GM23248 (cell line): ENCODE measurements at places on chromosomes 4 and X.
A peak's percentile ranks its signal among the peaks of the same experiment; 100 is the strongest.

DNA sequence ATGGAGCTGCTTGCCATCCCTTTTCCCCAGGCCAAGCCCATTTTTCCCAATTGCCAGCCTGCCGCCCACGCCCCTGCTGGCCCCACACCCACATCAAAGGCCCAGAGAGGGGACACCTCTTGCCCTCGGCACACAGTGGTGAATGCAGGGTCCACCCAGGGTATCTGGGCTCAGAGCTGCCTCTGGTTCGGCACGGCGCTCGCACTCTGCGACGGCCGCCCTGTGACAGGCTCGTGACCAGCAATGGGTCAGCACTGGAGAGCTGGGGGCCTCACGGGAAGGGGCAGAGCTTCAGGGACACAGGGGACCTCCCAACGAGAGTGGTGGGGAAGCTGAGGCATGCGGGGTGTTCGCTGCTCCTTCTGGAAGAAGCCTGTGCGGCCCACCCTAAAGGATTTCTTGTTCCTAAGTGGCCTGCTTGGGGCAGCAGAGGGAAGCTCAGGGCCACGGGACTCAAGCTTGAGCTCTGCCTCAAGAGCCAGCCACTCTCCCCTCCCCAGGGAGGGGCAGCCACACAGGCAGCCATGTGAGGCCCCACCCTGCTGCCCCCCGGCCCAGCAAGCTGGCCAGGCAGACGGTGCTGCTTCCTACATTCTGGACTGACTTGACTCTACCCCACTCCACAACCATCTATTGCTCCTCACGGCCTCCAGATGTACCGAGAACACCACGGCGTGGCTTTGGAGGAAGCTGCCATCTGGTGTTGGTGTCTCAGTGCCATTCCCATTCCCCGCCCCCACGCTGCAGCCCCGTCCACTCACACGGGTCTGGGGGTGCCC, 73.7 kb downstream of the ABLIM2 start:
- no peak for DNase-seq

DNA sequence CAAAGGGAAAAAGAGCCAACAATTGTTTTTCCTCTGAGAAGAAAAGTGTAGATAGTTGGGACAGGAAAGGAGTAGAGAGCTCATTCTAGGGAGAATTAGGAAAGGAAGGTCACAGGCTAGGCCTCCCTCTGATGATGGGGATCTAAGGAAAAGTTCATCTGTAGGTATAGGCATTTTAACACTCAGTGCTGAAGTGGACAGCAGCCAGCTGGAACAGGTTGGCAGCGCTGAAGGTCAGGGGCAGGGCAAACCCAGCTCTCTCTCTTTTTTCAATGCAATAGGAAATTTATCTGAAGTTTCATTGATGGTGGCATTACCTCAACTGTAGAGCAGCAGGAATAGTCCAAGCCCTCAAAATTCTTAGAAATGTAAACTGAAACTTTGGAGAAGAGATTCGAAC, 98.5 kb upstream of the ETNPPL start:
- DNase-seq: peak; percentile 42

DNA sequence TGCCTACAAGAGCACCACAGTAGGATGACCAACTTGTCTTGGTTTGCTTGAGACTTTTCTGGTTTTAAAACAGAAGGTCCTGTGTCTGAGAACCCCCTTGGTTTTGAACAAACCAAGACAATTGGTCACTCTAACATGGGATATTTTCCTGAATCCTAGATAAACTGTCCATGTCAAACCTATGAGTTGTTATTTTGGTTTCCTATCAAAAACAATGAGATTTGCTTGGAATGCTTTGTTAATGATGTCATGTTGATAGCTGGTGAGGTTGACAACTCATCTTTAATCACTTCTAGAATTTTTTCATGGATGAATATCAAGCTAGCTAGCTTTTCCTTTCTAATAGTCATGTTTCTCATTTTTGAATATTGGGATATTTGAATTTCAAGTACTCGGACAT, 518.3 kb upstream of the ARX start:
- no peak for DNase-seq

DNA sequence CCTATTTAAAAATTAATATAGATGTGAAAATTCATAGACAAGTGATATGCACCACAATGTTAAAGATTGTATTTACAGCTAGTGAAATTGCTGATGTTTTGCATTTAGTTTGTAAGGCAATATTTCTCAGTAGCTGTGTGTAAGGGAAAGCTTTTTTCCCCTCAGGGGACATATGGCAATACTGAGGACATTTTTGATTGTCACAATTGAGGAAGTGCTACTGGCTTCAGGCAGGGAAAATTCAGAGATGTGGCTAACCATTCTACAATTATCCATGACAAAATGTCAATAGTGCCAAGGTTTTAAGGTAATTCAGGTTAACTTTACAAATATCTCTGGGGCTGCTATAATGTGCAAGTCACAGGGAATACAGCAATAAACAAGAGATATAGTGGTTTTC, 66.1 kb upstream of the IL15 start:
- no peak for DNase-seq

- no peak for DNase-seq
These were observed 27.6 kb downstream of the PHEX start for GRCh38 chrX:22059775-22060174.

DNA sequence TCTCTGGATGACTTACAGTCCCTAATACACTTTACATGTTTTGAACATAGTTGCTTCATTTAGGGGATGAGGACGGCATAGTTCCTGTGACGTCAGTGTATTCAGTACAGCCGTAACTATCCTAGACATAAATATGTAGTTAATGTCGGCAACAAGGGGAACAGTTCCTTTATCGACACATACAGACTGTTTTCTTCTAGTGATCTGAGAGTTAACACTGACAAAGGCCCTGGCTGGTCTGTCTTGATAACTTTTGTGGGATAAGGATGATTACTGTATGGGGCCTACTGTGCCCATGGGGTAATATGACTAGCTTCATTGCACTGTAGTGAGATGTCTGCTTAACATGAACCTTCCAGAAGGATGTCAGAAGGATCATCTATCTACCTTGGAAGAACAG, 131.2 kb downstream of the ZNF518B start:
- no peak for DNase-seq

DNA sequence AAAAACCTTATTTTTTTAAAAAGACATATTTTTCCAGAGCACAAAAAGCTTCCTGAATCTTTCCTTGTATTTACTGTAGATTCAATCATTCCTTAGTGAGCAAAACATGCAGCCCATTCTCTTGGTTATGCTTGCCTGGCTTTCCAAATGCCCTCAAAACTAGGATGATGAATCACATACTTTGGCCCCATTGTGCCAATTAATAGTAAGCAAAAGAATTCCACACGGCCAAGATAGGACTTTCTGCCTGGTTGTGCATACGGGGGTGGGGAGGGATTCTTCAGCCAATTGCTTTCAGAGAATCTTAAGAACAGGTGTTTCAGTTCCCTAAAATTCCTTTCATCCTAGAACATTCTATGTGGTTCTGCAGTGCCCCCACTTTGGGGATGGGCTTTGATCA, 7.0 kb downstream of the RAI2 start:
- DNase-seq: no peak

GRCh38 chr4:172963498-172964294, 204.9 kb upstream of the GALNT7 start:
- DNase-seq: no peak

GRCh38 chr4:159047478-159048165, 55.3 kb upstream of the RAPGEF2 start:
- DNase-seq: peak; percentile 2

- DNase-seq: no peak
These were observed 285.5 kb upstream of the ANKRD50 start for GRCh38 chr4:124997991-124998390.

- peak; percentile 70 for DNase-seq
These were observed 8.8 kb downstream of the INTU start for GRCh38 chr4:127641524-127641923.

DNA sequence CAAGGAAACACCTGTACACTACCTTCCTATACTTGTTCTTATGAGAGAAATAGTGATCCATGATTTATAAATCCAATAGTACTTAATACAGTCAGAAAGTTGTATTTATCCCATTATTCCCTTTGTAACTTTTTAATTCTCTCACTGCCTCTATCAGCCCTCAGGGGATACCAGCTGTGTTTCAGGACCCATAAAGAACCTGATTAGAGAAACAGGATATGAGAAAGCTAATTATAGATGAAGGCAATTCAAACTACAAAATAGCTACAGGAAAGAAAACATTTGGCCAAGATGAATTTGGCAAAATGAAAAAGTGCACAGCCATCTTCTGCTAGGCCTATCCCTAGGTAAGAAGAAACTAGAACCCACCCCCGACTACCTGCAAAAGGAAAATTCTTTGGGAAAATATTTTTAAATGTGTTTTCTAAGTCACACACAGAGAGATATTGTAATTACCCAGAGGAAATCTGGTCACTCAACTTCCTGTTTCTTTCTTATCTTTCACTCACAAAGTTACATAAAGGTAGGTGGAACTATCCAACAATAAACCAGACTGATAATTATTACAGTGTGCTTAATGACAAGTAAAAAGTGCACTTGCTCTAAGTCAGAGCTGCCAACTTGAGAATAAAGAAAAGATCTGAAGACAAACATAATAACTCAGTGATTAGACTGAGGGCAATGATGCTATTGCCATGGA, 836.5 kb upstream of the HTR2C start:
- no peak for DNase-seq

DNA sequence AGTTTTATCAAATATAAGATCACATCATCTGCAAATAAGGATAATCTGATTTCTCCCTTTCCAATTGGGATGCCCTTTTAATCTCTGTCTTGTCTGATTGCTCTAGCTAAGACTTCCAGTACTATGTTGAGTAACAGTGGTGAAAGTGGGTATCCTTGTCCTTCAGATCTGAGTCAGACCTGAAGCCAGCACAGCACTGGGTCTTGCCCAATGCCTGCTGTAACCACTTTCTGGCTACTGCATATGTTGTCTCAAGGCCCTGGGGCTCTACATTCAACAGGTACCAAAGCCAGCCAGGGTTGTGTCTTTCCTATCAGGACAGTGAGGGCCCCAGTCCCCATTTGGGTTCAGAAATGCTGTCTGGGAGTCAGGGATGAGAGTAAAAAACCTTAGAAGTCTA, 90.3 kb downstream of the CYSLTR1 start:
- DNase-seq: no peak

- DNase-seq: no peak
These were observed 77.7 kb downstream of the OPHN1 start for GRCh38 chrX:68355629-68355920.

DNA sequence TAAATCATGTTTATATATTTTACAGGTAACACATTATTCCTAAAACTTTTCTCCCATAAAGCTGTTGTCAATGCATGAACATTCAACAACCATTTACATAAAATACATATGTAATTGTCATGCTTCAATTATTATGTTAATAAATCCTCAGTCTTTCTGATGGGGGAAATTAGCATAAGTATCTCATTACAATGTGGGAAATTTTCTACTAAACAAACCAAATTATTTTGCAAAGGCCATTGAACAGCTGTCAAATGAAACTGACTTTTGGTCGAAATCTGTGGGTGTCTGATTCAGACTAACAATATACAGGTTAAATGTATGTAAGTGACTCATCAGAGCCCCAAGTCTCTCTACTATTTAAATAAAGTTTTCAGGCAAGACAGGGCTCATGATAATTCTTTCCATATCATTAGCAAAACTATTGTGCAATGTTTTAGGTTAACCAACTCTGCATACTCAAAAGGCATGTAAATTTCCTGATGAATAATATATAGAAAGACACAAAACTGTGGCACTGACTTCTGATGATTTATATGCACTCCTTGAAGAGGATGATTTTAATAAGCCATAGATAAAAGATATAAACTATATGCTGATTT, 795.3 kb upstream of the AADAT start:
- no peak for DNase-seq

DNA sequence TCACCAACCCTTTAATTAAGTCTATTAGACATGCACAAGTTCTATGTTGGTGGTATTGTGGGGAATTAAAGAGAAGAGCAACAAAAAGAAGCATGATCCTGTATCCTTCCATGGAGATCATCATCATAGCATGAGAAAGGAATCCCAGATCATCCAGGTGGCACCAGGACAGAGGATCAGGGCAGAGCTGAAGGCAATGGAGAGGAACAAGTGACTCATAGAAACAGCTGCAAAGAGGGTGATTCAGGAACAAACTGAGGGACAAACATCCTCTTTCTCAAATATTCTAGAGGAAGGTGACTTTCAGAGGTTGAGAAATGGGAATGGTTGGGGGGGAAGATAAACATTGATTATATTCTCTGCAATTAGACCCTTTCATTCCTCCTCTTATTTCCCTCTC, 105.5 kb upstream of the OTUD4 start:
- peak; percentile 83 for DNase-seq

GRCh38 chr4:80206521-80207171, 9.3 kb downstream of the PRDM8 start:
- no peak for DNase-seq

- no peak for DNase-seq
These were observed 144.9 kb downstream of the C4orf33 start for GRCh38 chr4:129240816-129241215.

- no peak for DNase-seq
These were observed 40.9 kb upstream of the EOLA2 start for GRCh38 chrX:149979126-149979644.

GRCh38 chr4:87498446-87498900, 30.7 kb downstream of the SPARCL1 start:
- DNase-seq: peak; percentile 66

DNA sequence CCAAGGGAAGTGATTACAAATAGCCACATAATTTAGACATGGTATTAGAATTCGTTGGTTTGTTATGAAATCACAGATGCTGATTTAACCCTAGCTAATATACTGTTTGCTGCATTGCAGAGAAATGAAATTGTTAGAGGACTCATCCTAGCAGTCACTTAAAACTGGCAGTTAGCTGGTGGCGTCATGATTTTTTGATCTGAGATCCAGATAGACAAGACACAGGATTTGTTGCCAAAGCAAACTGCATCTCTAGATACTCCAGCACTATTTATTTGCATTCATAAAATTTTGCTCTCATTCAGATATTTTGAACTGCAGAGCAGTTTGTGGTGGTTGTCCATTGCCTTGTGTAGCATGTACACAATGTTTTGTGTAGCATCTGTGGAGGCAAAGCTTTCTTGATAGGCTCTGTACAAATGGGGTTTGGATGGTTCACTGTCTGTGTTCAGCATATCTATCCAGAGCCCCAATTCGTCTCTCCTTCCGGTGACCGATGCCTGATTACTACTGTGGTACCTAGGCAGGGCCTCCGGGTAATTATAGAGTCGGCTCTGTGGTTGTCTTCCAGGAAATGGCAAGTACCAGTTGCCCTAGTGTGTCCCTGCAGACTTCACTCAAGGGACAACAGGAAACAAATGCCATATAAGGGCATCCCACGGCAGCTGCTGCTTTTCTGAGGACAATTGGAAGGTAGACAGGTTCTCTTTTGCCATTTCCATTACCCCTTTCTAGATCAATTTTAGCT, 30.1 kb upstream of the SPARCL1 start:
- no peak for DNase-seq

DNA sequence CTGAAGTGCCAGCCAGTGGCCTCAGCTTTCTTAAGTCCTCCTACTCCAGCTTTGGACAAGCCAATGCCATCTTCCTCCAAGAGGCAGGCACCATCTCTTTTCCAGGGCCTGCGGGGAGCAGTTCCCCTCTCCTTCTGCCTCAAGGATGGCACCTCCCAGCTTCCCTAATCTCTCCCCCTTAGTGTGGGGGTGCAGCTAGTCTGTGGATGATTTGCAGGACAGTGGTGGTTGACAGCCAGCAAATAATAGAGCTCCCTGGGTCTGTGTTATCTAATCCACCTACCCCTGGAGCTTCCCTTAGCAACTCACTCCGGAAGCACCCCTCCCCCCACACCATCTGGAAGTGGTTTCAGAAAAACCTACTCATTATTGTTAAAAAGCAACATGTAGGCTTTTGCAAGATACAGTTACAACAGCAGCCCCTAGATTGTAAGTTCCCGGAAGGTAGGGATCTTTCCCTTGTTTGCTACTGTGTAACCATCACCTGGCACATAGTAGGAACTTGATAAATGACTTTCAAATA, 247.1 kb downstream of the BCOR start:
- peak; percentile 52 for DNase-seq
